NCI-H1436 treated with DMSO at 0.1 percent for 48 hours (cell line): ENCODE measurements at places on chromosomes 6 and 20.

- DNase-seq, result no peak
Measured at GRCh38 chr20:14521436-14521835, 184.0 kb upstream of the FLRT3 start.

DNA sequence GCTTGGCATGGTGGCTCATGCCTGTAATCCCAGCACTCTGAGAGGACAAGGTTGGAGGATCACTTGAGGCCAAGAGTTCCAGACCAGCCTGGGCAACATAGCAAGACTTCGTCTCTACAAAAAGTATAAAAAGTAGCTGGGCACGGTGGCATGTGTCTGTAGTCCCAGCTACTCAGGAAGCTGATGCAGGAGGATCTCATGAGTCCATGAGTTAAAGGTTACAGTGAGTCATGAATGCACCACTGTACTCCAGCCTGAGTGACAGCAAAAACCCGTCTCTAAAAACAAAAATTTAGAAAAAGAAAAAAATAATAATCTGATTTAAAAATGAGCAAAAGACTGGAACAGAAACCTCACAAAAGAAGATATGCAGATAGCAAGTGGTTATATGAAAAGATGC is 279.7 kb downstream of the RNGTT start:
- DNase-seq, result no peak

DNA sequence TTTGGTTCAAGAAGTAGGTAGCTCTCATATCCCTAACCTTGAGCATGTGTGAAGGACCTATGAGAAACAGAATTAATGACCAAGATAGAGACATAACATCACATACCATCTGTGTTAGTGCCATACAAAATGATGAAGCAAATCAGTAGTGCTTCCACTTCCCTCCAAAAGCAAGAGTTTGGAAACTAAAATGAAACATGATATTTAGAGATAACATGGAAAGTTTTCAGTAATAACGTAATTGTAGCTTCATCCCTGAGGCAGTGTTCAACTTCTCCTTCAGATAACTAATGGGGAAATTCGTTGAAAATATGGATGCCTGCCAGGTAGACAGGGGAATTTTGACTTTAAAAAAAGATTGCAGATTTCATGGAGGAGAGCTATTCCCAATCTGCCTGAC is 248.4 kb upstream of the IRAK1BP1 start:
- no peak for DNase-seq

DNA sequence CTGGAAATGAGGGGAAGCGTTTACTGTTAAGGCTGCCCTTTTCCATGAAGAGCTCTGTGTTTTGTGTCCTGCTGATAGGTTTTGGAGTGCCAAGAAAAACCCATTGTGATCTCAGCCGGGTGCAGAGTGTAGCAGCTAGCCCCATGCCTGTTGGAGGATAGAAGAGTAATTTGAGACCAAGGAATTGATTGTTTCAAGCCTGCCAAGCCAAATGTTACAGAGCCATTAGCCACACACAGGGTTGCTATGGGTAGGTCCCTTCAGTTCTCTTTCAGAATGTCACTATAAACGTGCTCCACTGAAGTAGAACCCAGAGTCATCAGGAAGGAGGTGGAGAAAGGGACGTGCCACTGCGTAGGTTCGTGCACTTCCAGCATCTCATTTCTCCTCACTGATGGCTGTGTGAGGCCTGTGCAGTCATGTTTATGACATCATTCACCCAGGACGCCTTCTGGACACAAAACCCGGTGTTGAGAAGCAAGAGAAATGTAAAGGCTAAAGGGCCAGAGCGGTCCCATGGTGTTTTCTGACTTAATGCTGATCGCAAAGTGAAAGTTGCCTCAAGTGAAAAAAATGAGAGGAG is 6.6 kb downstream of the GMPR start:
- no peak for DNase-seq

DNA sequence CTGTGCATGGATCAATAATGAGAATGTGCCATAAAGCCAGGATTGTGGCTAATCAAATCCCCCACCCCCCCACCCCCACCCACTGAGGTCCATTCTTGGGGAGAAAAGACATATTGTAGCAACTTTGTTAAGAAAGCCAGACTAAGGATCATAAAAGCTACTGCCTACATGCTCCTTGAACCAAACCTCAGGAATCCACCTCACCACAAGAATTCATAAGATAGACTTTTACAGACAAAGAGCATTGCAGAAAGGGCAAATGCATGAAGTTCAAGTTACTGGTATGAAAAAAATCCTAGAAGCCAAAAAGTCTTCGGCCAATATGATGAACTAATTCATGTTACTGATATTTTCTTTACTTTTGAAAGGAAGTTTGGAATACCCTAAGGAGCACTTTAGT is 187.9 kb upstream of the ARID1B start:
- DNase-seq, result no peak

DNA sequence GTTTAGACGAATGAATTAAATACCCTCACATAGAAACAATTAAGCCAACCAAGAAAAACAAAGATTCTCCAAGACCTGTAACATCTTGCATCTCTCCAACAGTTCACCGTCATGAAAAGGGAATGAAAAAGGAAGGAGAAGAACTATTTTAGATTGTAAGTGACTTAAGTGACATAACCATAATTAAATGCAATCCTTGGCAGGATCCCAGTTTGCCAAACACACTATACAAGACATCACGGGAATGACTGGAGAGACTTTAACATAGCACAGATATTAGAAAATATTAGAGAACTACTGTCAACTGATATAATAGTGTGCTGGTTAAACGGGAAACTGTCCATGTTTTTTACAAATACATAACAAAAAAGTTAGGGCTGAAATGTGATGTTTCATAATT is 22.2 kb downstream of the EPB41L2 start:
- no peak for DNase-seq

DNA sequence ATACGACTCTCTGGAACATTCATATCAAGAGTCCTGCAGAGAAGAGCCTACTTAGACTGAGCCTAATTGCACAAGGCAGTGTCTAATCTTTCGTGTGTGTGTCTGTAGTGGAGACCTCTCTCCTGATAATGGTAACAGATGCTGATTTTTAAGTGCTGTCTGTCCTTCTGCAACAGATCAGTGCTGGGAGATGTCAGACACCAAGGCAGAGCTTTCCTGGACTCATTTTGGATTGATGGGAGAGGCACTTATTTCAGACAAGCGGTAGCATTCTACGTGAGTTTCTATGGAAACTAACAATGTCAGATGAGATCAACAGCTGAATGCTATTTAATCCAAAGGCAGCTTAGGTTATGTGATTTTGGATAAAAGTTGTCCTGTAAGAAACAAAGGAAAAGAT is 167.6 kb downstream of the PLCB4 start:
- no peak for DNase-seq

GRCh38 chr6:51553246-51554015 is 534.0 kb downstream of the PKHD1 start:
- DNase-seq, result no peak

DNA sequence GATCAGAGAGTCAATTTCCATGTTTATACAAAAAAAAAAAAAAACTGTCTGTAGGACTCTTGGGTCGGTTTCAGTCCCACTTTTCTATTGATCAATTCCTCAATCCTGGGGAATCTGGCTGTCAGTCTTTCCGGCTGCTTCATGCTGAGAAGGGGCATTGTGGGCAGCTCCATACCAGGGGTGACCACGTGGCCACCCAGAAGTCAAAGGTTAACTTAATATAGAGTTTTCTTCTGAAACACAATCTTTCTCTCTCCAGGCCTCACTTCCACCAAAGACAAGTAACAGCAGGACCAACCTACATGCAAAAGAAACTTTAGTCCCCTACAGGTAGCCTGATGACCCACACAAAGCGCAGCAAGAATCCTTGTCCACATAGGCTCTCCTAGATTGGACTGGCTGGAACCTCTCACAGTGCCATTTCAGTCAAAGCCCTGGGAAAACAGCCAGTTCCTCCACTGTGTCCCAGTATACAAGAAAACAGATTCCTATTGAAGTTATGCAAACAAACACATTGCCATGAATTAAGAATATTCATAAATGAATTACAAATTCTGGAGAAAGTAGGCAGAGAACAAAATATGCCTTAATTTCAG is 18.5 kb upstream of the SERPINB9 start:
- no peak for DNase-seq

- no peak for DNase-seq
Measured at GRCh38 chr6:121260651-121261102, 73.6 kb downstream of the TBC1D32 start.

DNA sequence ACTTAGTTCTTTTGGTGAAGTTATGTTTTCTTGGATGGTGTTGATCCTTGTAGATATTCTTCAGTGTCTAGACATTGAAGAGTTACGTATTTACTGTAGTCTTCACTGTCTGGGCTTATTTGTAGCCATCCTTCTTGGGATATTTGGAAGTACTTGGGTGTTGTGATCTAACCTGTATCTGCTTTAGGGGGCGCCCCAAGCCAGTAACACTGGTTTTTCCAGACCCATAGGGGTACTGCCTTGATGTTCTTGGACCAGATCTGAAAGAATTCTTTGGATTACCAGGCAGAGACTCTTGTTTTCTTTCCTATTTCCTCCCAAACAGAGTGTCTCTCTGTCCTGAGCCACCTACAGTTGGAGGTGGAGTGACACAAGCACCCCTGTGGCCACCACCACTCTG is 309.1 kb upstream of the IMPG1 start:
- DNase-seq, result no peak

- DNase-seq, result no peak
Measured at GRCh38 chr6:154157706-154158105, 118.7 kb downstream of the OPRM1 start.

GRCh38 chr20:36252511-36252910 is 16.2 kb downstream of the AAR2 start:
- DNase-seq, result no peak

DNA sequence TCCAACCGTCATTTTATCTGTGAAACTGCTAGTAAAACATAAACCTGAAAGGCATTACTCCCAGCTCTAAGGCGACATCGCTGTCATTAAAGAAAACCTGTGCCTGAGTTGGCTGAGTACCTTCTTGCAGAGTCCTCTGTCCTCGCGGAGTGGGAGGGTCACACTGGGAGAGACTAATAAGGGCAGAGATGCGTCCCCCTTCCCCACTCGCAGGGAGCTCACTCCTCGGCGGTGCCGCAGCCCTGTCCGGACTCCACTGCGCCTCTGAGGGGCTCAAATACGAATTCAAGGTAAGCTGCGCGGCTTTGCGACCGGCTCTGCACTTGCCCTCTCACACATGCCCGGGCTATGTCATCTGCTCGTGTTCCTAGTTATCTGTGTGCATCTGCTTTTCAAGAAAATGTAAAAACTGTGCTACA is at the start of gene COL19A1:
COL19A1 (plus strand) TSS at position 206 of the 419 bp plus-strand sequence. CDS start 13,012 bp downstream, outside the sequence.
- no peak for DNase-seq
